ENCODE measurements at places on chromosomes 3 and 15.

- DNase-seq: no peak
Measured at GRCh38 chr3:25430287-25430934, 2.3 kb downstream of the RARB start.

DNA sequence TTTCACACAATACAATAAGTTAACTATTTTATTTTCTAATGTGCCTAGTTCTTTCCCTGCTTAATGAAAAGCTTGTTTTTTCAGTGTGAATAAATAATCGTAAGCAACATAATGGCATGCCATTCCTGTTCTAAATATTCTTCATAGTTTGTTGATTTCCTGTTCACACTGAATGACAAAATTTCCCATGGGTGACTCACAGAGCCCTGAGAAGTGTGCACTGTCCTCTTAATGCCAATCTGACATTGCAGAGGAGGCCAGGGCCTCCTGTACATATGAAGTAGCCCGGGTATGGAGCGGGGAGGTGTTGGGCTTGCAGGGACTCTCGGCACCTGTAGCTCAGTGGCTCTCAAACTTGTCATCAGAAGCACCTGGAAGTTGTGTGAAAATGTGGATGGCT is 24.3 kb downstream of the CCR3 start:
- no peak for DNase-seq

- no peak for DNase-seq
Measured at GRCh38 chr15:75573648-75574384, 5.3 kb downstream of the PTPN9 start.

DNA sequence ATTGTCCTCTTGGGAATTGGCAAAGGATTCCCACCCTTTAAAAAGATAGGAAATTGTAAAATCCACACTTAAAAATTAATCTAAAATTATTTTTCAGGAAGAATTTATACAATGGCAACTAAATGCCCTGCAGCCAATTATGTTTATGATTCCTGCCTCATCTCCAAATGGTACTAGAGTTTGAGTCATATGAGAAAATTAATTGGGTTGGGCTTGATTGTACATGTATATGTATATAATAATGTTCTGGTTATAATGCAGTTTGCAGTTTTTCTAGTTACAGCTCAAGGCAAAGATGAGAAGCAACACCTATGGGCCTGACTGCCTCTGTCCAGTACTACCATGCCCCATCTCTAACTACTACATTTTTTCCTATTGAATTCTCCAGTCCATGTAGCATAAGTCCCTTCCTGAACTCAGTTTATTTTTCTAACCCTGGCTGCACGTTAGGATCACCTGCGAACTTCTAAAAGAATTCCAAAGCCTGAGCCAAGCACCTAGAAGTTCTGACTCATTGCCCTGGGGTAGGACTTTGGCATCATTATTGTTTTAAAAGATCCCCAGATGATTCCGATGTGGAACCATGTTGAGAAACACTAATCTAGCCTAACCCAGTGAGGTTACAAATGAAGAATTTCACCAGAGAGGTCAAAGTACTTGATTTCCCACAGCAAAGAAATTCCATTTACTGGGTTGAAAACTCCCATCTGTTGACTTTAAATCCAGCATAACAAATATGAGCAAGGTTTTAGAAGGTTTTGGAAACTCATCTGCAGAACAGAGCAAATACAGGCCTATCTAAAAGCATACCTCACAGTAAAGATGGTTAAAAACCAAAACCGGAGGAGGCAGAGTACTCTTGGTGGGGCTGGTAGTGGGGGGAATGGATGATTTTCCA is 19.4 kb downstream of the TGFBR2 start:
- no peak for DNase-seq

GRCh38 chr3:12351145-12351544 is 62.3 kb downstream of the PPARG start:
- no peak for DNase-seq

DNA sequence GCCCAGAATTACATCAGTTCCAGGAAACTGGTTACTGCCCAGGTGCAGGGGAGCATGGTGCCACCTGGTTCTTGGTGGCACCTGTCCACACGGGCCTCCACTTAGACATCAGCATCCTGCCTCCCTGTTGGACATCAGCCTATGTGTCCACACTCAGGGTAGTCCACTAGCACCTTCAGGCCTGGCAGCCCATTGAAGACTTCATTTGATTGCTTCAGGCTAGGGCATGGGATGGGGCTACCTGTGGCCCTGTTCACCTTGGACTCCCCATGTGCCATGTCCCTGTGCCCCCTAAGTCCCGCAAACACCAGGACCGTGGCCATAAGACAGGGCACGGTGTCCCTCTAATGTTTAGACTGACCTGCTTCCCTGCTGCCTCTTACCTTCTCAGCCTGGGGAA is 30.9 kb downstream of the CYP8B1 start:
- no peak for DNase-seq

Measured in retina (tissue), 1 donor.